Stimulated activated CD4-positive, alpha-beta T cell treated with anti-CD3 and anti-CD28 coated beads, Interleukin-15, amount 100 ng/mL, for 1 hour (primary cell): ENCODE measurements at places on chromosomes 3 and 15.

DNA sequence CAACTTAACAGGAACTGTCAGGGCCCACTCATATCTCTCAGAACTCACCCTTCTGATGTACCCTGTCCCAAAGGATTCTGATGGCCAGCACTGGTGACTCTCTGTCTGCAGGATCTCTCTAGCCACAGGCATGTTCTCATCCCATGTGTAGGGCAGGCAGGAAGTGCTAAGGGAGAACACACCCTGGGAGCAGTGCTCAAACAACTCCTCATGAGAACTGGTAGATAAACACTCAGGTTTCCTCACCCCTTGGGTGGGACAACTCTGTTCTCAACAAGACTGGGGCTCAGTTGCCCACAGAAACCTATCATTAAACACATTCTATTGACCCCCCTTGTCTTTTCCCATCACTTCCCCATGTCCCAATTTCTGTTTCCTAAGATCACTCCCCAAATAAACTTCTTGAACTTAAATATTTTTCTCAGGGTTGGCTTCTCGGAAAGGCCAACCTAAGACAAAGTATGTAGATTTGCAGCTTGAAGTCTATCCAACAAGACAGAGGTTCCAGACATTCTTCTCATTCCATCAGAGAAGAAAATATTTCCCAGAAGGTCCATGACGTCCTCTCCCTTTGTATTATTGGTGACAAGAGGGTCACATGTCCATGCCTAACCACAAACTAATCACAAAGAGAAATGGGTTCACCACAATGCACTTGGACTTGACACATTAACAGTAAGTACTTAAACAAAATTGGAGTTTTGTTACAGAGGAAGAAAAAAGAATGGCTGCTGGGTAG lies 276.6 kb upstream of the GADL1 start:
- no peak for DNase-seq

DNA sequence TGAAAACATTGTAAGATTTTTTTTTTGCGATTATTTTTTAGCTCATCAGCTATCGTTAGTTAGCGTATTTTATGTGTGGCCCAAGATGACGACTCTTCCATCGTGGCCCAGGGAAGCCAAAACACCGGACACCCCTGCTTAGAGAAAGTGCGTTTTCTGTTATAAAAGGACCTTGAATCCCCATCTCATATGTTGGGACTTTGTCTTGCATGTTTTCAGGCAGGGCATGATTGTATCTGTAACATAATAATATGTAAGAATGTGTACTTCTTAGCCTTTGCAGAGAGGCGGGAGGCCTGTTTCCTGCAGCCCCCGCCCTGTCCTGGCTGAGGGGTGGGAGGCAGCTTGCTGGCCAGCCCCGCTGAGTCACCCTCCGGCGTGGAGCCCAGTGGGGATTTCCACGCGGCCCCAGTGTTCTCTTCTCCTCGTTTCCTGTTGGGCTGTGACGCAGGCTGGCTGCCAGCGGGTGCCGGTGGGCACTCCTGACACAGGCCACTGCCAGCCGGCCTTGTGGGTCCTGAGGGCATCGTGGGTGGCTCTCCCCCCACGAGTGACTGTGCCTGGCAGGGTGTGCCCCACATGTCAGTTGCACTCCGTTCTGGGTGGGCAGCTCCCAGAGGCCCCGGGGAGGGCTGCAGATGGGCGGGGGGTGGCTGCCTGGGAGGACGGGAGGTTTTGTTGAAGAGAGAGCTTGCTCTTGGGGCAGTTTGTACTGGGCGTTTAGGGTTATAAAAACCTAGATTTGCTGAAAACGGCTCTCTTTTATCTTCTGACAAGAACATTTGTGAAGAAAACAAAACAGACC lies 55.6 kb downstream of the SMAD3 start:
- peak; percentile 79 for DNase-seq

GRCh38 chr3:53255775-53256703 lies at the start of gene TKT:
Gene TKT, minus strand, starts transcription at chr3:53256022. Its CDS starts 80 bp downstream, at chr3:53255942.
- DNase-seq = peak; percentile 75

DNA sequence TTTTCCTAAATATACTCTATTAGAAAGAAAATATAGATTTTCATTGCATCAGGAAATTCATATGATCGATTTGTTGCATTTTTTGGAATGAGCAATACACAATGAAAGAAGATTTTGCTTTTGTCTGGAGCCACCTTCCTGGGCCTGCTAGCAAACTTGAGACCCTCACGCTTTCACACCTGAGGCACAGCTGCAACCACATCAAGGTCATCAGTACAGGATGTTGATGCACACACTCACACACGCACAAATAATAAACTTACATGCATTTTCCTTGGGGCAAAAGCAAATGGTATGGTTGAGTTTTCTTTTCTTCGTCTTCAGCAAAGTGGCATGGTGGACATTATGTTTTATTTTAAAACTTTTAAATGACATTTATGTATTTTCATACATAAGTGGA lies 64.8 kb upstream of the SATB1 start:
- no peak for DNase-seq

- no peak for DNase-seq
Measured at GRCh38 chr3:147795418-147795817, 386.3 kb downstream of the ZIC1 start.

GRCh38 chr3:24686808-24687207 lies 192.2 kb upstream of the THRB start:
- DNase-seq = no peak

- no peak for DNase-seq
Measured at GRCh38 chr3:156456771-156457224, 98.1 kb downstream of the SSR3 start.

DNA sequence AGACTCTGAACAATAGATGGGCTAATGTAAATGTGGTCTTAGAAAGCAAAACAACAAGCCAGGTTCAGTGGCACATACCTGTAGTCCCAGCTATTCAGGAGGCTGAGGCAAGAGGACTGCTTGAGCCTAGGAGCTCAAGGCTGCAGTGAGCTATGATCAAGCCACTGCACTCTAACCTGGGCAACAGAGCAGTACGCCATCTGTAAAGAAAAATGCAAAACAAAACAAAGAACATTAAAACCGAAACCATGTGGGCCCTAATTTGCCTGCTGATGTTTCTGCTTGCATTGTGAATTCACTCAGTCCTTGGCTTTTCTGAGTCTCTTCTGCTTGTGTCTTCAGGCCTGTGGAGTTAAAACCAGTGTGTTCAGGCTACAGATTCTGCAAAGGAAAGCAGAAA lies 56.7 kb downstream of the CCNL1 start:
- DNase-seq = no peak

DNA sequence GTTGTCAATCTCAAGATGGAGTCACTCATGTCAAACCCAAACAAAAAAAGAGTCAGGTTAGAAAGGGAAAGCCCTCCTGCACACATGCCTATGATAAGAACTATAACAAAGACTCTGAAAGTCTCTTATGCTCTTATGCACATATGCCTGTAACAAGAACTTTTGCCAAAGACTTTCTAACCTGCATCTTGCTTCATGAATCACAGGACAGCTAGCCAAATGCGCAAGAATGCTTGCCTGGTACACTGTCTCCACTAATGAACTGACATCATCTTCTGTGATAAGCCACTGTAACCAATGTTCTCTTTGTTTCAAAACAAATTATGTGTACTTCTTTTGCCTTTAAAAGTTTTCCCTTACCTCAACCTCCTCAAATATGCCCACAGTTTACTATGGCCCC lies 18.2 kb upstream of the EHHADH start:
- DNase-seq = no peak

GRCh38 chr15:28994831-28995596 lies 109.2 kb downstream of the APBA2 start:
- no peak for DNase-seq

- DNase-seq = no peak
Measured at GRCh38 chr3:129979905-129980304, 5.4 kb downstream of the TRH start.

- DNase-seq = no peak
Measured at GRCh38 chr15:62653122-62653521, 389.4 kb upstream of the TPM1 start.

DNA sequence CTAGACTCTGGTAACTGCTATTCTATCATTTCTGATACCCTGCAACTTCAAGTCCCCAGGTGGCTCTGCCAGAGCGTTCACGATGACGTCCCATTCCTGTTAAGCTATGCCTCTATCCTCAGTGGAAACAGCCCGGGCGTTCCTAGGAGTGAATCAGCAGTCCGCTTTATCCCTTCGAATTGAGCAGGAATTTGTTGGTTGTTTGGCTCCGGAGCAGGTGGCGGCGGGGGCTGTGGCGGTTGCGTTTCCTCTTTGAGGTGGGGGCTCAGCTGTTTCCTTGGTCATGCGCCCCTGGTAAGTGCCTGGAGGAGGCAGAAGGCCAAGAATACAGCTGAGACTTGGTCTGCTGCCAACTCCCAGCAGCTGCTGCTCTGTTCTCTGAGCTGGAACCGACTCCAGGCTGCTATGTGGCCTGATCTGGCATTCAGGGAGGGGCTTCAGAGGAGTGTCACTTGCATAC lies 25.2 kb downstream of the ARPP21 start:
- no peak for DNase-seq

DNA sequence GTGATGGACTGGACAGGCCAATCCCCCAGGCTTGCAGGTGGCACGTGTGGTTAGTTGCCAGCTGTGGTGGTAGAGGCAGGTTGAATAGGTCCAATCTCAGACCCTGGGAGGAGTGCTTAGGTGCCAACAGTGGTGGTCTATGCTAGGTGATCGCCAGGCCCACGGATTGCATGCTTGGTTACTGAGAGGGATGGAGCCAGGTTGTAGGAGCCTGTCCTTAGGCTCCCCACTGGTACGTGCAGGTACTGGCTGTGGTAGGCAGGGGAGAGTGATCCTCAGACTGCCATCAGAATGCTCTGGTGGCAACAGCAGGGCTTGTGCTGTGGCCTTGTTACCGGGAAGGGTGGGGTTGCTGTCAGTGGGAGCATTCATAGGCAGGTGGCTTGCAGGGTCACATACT lies 44.7 kb downstream of the NCK1 start:
- DNase-seq = no peak

DNA sequence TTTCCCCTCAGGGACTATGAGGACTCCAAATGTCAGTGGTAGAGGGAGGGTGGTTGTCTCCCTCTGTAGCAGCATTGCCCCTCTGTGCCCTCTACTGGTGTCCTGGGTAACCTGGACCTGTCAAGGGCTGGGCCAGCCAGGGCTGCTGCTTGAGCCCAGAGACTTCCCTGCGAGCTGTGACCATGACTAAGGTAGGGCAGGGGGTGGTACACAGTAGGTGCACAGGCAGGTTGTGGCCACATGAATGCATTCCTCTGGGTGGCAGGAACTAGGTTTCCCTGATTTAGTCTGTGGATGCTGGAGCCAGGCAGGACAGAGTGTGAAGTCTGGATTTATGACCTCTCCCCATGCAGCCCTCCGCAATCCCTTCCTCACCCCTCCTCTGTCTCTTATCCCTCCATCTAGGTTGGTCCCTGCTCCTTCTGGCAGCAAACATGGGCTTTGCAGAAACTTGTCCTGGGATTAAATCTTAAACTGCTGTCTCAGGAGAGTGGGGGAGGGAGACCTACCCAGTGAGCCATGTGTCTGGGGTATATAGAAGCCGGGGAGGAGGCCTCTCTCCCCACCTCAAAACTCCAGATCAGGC lies 8.7 kb upstream of the SEMA3F start:
- no peak for DNase-seq

DNA sequence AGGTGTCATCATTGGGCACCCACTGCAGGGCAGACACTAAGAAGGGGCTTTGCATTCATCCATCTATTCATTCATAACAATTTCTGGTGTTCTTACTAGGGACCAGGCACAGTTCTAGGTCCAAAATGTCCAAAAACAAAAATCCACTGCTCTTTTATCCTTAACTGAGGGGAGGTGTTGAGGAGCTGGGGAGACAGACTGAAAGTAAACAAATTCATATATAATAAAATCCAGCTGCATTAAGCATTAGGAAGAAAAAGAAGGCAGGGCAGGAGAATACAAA lies 1.1 kb downstream of the EIF4E3 start:
- DNase-seq = no peak

DNA sequence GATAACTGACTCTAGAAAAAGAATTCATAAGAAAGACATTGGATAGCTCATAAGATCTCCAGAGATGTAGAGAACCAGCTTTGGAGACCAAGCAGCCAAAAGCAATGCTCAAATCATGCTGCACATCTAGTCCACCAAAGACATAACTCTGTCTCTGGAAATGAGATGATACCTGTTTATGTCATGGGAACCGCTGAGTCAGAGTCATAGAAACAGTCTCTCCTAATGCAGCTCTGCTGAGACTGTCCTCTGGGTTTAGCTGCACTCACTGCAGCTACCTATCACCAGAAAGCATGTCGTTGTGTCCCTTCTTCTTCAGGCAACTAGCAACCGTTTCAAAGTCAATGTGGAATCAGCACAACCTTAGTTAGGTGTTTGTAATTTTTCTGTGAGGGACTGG lies 218.5 kb upstream of the ROBO1 start:
- DNase-seq = no peak

- no peak for DNase-seq
Measured at GRCh38 chr3:77149382-77149781, 109.5 kb downstream of the ROBO2 start.

DNA sequence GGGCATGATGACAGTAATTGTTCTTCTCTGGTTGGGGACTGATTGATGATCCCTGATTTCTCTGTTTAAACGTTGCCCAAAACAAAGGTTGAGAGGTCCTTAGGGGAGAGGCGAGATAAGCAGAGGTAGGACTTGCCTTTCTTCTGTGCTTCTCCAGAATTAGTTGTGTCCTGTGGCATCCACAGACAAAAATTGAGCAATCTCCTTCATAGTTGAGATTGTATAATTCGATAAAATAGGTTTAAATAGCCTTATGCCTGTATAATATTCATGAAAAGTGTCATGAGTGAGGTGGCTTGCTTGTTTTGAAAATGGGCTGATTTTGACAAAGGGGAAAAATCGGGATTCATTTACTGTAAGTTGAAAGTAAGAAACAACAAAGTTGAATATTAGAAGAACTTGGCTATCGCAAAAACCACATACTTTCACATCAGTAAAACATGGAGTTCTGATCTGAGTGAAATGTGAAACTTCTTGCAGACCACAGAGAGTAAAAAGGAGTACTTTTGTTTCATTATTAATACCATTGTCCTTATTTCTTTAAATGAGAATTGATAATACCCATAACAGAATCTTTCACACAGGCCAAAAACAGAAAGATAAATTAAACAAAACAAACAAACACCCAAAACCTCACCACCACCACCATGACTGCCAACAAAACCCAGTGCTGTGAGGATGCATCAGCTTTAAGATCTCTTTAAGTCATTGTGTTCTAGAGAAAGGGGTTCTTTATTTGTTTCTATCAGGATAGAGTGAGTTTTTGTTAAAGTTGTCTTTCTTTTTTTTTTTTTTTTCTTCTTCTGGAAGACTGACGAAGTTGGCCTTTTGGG lies 155.7 kb downstream of the LPP start:
- no peak for DNase-seq

DNA sequence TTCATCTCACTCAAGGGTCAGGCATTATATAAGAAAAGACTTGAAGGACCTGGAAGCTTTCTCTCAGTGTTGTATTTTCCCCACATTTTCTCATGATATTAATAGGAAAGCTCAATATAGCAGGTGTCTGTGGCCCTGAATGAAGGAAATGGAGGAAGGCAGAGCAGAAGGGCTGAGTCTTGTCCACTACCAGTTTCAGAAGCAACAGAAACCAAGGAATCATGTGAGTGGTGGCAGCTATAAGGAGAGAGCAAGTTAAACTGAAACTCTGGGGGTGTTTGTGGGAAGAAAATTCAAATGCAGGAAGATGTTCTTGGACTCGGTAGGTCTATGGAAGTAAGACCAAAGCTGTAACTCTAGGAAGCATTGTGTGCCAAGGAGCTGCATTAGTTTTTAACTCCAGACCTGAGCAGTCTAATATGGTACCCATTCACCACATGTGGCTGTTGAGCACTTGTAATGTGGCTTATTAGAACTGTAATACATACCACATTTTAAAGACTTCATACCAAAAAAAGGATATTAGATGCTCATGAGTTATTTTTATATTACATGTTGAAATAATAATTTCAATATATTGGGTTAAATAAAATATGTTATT lies 278.8 kb upstream of the GADL1 start:
- DNase-seq = no peak

- no peak for DNase-seq
Measured at GRCh38 chr15:70475921-70476320, 287.4 kb downstream of the UACA start.
